Hematopoietic multipotent progenitor cell treated with erythropoietin and hydrocortisone succinate and interleukin-3 and kit ligand, for 8 days (in vitro differentiated cells): ENCODE measurements at places on chromosomes 6 and 20.

DNA sequence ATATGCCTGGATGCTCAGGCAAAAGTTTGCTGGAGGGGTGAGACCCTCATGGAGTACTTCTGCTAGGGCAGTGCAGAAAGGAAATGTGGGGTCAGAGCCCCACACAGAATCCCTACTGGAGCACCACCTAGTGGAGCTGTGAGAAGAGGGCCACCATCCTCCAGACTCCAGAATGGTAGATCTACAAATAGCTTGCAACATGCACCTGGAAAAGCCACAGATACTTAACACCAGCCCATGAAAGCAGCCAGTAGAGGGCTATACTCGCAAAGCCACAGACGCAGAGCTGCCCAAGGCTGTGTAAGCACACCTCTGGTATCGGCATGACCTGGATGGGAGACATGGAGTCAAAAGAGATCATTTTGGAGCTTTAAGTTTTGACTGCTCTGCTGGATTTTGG is 60.7 kb upstream of the GJE1 start:
- DNase-seq: no peak

DNA sequence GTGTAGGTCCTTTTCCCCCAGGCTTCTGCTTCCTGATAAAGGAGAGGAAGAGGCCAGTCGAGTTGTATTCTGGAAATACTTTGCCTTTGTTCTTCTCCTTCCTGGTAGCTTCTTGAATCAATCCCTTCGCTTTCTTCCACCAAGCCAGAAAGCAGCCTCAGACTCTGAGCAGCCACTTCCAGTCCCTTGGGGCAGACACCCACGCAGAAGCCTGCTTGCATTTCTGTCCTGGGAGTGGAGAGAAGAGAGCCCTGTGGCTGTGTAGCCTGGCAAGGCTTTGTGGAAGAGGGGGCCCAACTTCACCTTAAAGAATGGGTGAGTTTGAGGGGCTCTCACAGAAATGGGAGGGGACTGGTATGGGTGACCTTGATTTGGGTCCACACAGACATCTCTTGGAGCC is 211.0 kb upstream of the SSTR4 start:
- DNase-seq: no peak

- no peak for DNase-seq
Observed at GRCh38 chr6:12039540-12040459, 27.7 kb downstream of the HIVEP1 start.

DNA sequence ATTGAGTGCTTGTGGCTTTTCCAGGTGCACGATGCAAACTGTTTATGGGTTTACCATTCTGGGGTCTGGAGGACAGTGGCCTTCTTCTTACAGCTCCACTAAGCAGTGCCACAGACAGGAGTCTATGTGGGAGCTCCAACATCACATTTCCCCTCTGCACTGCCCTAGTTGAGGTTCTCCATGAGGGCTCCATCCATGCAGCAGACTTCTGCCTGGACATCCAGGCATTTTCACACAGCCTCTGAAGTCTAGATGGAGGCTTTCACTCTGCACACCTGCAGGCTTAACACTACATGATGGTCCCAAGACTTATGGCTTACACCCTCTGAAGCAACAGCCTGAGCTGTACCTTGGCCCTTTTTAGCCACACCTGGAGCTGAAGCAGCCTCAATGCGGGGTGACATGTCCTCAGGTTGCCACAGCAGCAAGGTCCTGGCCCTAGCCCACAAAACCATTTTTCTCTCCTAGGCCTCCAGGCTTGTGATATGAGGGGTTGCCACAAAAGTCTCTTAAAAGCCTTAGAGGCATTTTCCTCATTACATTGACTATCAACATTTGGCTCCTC is 552.2 kb downstream of the TFAP2A start:
- no peak for DNase-seq

DNA sequence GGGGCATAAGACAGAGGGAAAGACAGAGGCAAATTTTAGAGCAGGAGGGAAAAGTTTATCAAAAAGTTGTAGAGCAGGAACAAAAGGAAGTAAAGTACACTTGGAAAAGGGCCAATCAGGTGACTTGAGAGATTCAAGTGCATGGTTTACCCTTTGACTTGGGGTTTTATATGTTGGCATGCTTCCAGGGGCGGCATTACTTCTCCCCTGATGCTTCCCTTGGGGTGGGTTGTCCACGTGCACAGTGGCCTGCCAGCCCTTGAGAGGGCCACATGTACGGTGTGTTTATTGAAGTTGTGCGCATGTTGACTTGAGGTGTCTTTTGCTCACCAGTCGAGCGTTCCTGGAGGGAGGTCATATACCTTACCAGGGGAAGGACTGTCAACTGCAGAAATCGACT is 259.5 kb upstream of the JARID2 start:
- peak; percentile 50 for DNase-seq

DNA sequence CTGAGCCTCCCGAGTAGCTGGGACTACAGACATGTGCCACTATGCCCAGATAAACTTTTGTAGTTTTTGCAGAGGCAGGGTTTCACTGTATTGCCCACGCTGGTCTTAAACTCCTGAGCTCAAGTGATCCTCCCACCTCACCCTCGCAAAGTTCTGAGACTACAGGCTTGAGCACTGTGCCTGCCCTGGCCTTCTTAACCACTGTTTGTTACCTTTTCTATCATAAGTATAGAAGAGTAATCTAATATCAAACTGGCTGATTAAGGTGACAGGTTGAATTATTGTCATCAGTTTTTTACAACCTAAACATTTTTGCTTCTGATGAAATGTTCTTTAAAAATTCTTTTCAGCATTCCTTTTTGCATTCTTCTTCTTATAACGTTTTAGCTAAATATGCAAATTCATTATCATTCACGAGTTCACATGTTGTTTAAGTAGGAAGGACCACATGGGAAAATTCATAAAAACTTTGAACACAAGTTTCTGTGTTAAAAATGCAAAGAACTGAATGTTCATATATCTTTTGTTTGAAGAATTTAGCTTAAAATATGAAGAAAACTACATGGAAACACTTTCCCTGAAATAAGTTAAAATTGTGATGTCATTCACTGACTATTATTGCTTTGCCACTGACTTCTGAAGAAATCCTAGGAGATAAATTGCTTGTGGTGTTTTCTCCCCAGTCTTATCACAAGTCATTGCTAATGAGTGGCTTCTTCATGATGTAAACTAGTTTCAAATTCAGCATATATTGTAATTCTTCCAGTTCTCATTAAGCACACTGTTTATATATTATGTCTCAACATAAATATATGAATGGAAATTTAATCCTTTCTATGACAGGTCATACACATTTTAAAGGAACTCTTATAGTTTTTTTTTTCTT is 106.7 kb downstream of the ADGRB3 start:
- no peak for DNase-seq

DNA sequence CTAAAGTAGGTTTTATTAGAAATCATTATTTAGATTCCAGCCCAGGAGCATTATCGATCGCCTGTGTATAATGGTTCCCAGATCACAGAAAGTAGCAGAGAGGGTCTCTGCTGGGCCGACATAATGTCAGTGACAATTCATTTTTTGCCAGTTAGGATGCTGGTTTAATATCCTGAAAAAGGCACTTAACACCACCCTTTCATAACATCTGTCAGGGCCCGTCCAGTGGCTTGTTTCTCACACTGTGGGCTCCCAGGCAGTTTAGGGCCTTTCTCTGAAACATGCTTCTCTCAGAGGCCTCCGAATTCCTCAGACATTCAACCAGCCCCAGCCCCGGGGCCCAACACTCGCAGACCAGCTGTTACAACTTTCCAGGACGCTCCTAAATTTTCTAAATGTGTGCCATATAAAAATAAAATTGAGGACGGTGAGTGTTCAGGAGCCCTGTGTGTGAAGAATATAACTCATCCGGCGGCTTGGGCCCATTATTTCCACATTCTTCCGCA is 108.6 kb upstream of the EYA4 start:
- DNase-seq: no peak

GRCh38 chr6:143750877-143751276 is 73.1 kb downstream of the PHACTR2 start:
- no peak for DNase-seq

- no peak for DNase-seq
Observed at GRCh38 chr6:111747396-111747795, 125.9 kb downstream of the FYN start.

- no peak for DNase-seq
Observed at GRCh38 chr20:19918965-19919329, 98.2 kb upstream of the NAA20 start.

- no peak for DNase-seq
Observed at GRCh38 chr6:147787417-147787816, 278.9 kb downstream of the SAMD5 start.

GRCh38 chr20:57124366-57124765 is 142.1 kb downstream of the BMP7 start:
- no peak for DNase-seq

- DNase-seq: no peak
Observed at GRCh38 chr6:1287103-1287591, 24.8 kb upstream of the FOXQ1 start.

- DNase-seq: no peak
Observed at GRCh38 chr6:74091794-74092157, 395.8 kb downstream of the CD109 start.

GRCh38 chr6:124027392-124027791 is 223.7 kb downstream of the NKAIN2 start:
- DNase-seq: no peak

GRCh38 chr6:63635215-63635587 is 401 bp upstream of the PHF3 start:
- no peak for DNase-seq

DNA sequence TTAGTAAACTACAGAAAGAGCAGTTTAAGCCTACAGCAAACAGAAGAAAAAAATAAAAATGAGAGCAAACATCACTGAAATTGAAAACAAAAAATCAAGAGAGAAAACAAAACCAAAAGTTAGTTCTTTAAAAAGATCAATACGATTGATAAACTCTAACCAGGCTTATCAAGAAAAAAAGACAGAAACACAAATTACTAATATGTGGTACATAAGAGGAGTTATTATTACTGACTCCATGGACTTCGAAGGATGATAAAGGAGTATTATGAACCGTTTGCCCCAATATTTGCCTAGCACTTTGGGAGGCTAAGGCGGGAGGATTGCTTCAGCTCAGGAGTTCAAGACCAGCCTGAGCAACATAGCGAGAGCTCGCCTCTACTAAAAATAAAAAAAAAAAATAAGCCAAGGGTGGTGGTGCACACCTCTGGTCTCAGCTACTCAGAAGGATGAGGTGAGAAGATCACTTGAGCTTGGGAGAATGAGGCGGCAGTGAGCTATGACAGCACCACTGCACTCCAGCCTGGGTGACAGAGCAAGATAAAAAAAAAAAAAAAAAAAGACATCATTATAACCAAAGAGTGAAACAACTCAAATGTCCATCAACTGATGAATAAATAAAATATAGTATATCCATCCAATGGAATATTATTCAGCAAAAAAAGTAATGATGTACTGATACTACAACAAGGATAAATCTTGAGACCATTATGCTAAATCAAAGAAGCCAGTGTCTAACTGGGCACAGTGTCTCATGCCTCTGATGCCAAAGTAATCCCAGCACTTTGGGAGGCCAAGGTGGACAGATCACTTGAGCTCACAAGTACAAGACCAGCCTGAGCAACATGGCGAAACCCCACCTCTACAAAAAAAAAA is 12.9 kb downstream of the TRPC4AP start:
- DNase-seq: no peak

- DNase-seq: no peak
Observed at GRCh38 chr20:48825566-48825920, 2.3 kb downstream of the PREX1 start.

- no peak for DNase-seq
Observed at GRCh38 chr20:14568225-14568624, 230.8 kb upstream of the FLRT3 start.

DNA sequence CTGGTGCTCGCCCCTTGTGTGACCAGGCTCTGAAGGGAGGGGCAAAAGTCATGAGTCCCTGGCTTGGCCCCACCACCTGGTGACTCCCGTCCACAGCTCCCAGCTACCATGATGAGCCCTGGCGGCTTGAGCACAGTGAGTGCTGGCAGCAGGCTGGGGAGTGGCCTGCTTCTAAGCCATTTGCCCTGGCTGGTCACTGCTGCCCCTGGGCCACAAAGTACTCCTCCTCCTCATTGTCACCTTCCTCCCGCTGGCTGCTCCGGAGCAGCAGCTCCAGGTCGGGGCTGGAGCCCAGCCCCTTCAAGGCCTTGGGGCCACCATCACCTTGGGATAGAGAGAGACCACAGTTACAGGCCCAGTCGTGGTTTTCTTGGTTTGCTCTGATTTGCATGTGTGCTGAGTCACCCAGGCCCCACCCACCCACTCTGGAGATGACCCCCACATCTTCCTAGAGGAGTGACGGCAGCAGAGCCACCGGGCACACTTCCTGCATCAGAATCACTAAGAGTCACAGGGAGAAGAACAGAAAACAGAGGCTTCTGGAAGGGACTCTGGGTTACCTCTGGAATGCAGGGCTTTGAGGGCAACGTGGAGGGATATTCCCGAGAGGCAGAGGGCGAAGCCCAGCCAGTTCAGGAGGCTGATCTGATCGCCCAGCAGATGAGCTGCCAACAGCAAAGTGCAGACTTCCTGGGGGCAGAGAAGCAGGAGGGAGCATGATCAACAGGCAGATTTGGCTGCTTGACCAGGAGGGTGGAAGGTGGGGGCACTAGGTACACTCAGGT is 42.1 kb upstream of the CDH22 start:
- peak; percentile 29 for DNase-seq

- DNase-seq: peak; percentile 40
Observed at GRCh38 chr6:36443471-36444428, 950 bp downstream of the KCTD20 start.

DNA sequence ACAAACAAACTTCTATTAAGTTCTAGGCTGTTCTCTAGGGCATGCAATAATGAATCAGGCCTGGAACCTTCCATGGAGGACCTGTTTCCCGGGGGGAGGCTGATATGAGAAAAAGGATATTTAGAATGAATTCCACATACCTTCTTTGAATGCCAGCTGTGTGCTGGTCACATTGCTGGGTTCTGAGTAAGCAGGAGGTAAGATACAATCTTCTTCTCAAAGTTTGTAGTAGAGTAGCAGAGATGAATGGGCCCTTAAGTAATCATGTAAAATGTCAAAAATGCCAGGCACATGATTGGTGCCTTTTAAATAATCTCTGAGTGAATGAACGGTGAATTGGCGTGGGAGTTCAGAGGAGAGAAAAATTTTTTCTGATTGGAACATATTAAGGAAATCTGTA is 47.4 kb downstream of the TGM2 start:
- DNase-seq: no peak

GRCh38 chr20:59571151-59571550 is 33.2 kb upstream of the PHACTR3 start:
- DNase-seq: no peak
